ENCODE measurements at places on chromosomes 12 and 14.

DNA sequence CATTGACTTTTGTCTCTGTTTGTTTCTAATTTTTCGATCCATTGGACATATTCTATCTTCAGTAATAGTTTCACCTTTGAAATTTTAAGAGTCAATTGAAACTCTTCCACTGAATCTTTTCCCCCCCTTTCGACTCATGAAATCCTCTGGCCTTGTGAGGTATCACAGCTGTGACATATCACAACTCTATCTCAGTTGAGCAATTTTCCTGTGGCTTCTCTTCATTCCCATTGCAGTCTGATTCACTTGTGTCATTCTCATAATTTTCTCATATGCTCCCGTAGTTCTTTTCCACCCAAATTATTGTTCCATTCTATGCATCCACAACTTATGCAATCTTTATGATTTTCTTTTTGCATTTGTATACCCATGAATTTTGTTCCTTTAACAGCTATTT is 261.6 kb downstream of the DACT1 start:
- DNase-seq: no peak

DNA sequence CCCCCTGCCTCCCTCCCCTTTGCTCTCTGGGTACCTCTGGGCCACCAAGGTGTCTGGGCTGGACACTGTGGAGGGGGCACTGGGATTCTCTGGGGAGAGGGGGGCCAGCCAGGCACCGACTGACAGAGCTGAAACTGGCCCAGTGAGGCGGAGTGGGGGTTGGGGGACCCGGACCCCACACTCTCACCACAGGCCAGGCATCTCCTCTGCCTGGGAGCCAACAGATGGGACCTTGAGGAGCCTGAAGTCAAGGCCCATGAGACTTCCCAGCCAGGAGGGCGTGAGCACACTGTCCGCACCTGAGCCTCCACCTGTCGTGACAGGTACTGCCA is 39.8 kb upstream of the PPP1R13B start:
- DNase-seq: no peak

DNA sequence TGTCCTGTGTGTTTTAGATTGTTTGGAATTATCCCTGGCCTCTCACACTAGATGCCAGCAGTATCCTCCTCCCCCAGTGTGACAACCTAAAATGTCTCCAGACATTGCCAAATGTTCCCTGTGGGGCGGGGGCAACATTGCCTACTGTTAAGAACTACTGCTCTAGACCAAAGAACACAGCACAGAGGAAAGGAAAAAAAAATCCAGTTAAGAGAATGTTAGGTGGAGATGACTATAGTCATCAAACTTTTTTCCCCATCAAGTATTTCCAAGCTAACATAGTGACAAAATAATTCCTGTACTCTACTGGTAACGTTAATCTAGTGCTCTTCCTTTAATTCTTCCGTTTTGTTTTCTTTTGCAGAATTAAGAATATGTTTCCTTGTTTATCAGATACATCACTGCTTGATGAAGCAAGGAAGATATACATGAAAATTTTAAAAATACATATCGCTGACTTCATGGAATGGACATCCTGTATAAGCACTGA is 3.5 kb downstream of the CDKN1B start:
- DNase-seq: no peak

DNA sequence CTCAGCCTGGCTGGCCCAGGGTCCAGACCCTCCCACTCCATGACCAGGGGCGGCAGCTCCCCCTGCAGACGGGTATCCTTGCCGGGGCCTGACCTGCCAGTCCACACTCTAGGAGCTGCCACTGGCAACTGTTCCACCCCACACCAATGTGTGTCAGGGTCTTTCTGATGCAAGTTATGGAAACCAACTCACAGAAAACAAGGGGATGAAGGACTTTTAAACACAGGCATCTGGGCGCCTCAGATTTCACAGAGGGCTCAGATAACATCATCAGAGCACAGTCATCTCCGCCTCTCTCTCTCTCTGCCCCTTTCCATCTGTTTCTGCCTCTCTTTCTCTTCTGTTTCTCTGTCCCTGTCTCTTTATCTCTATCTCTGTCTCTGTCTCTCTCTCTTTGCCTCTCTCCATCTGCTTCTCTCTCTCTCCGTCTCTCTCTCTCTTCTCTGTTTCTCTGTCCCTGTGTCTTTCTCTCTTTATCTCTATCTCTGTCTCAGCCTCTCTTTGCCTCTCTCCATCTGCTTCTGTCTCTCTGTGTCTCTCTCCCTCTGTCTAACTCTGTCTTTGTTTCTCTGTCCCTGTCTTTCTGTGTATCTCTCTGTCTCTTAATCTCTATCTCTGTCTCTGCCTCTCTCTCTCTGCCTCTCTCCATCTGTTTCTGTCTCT is 67.4 kb upstream of the FBRSL1 start:
- DNase-seq: no peak

Measured in tibial artery (tissue), 4 donors.